ENCODE measurements at places on chromosomes 2 and 18.

GRCh38 chr18:35822413-35822812 lies 150.1 kb upstream of the RMP24 start:
- no peak for DNase-seq

- DNase-seq: no peak
Observed at GRCh38 chr2:217562871-217563480, 439.8 kb downstream of the TNS1 start.

GRCh38 chr2:2892892-2893291 lies 484.7 kb downstream of the EIPR1 start:
- no peak for DNase-seq

DNA sequence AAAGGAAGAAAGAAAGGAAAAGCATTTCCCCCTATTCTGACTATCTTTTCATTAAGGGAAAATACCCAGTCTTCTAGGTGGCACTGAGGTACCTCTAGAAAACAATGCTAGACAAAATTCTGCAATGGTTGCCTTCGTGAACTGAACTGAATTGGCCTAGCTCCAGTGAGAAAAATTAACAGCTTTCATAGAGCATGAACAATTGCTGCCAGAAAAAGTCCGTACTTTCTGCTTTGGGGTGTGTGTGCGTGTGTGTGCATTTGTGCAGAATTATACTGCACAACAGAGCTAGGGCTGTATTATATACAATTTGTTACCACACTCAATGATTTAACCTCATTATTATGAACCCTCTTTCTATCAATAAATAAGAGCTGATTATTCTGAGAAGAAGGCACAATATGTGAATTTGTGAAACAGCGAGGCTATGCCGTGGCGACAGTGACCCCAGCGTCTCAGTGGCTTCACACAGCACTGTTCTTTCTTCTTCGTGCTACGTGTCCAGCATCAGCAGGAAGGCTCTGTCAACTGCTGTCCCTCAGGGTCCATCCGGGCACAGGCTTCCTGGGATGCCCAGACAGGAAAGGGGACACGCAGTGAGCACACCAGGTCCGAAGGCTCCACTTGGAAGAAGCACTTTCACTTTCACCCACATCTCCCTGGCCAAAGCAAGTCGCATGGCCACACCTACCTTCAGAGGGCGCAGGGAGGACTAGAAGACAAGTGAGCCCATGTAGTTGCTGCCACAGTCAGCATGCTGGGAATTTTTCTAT lies 47.5 kb downstream of the PTGR3 start:
- DNase-seq: peak; percentile 35

DNA sequence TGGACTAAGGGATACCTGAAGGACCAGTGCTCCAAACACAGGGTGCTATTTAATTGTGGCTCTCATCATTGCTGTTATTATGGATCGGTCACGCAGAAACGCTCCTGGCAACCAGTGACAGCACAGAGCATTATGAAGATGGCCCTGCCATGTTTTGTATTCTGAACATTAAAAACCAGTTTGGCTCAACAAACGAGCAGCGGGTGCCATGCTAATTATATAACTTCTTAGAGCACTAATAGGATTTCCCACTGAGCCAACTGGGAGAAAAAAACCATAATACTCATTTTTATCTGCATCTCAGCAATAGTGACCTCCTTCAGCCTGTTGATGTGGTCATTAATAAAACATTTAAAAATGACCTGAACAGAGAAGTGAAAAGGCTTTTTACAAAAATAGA lies 212.8 kb downstream of the STK39 start:
- DNase-seq: no peak

DNA sequence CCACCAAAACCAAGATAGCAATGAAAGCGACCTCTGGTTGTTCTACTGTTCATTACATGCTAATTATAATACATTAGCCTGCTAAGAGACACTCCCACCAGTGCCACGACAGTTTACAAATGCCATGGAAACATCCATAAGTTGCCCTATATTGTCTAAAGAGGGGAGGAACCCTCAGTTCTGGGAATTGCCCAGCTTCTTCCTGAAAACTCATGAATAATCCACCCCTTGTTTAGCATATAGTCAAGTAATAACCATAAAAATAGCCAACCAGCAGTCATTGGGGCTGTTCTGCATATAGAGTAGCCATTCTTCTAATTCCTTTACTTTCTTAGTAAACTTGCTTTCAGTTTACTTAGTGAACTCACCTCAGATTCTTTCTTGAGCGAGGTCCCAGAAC lies 189.8 kb upstream of the SOX11 start:
- DNase-seq: no peak

DNA sequence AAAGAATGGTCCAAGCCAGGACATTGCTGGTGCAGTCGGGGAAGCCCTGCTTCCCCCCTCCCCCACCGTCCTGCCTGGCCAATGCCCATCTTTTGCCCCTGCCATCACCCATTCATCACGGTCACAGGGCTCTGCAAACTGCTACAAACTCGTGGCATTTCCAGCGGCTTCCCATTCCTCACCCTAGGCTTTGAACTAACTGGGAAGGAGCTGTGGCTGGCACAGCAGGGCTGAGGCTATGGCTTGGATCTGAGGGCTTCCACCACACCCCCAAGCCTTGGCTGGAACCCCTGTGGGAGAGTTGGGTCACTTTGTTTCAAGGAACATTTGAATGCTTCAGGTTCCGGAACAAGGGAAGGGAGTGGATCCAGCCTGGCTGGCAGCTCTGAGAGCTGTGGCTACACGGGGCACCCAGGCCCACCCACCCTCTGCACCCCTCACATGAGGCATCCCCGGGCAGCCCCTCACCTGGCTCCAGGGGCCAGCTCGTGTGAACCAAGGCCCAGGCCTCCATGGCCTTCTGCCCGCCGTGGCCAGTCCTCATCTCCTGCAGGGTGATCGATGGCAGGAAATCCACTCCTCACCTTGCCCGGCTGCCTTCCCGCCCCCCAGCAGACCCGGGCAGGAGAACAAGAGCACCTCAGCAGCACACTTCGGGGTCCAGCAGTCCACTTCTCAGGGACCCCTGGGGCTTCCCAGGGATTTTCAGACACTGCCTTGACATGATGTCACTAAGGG lies 58.8 kb upstream of the OTOS start:
- DNase-seq: no peak

DNA sequence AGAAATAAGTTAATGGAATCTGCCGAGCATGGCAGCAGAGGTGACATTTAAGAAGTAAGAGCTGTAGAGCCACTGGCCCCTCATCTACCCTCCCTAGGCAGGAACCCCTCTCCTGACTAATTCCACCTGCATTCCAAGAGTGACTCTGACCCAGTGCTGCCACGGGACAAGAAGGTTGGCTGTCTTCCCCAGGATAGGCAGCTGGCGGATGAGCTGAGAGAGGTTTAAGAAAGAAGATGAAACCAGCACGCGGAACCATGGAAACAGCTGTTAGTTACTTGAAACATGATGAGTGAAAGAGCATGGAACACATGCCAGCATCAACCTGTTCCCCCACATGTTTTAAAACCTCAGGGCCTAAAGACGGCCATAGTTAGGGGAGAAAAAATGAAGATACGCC lies 74.1 kb downstream of the RND3 start:
- no peak for DNase-seq

DNA sequence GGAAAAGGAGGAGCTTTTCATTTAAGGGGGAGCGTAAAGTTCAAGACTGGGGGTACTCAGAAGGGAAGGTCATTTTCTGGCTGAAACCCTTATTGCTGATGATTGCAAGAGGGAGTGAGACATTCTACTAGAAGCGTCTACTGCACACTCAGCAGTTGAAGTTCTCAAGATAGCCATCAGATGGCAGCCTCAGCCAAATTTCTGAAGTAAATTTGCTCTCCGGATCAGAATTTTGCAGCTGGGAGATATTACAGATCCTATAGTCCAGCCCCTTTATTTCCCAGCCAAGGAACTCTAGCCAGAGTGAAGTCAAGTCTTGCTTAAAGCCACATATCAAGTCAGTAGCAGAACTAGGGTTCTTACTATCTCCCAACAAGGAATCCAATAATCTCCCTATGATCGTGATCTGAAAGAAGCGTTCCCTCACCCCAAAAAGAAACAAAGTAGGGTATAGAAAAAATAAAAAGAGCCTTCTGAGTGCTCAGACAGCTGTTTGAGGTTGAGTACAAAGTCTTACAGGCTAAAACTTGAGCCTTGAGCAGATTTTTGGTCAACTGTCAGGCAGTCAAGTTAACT lies 24.0 kb downstream of the RAX start:
- peak; percentile 23 for DNase-seq

GRCh38 chr2:190379249-190379964 lies 28.7 kb upstream of the MFSD6 start:
- DNase-seq: no peak

- DNase-seq: peak; percentile 91
Observed at GRCh38 chr2:241443486-241444223, 64.7 kb downstream of the STK25 start.

- DNase-seq: no peak
Observed at GRCh38 chr2:191643429-191643828, 34.5 kb upstream of the NABP1 start.

DNA sequence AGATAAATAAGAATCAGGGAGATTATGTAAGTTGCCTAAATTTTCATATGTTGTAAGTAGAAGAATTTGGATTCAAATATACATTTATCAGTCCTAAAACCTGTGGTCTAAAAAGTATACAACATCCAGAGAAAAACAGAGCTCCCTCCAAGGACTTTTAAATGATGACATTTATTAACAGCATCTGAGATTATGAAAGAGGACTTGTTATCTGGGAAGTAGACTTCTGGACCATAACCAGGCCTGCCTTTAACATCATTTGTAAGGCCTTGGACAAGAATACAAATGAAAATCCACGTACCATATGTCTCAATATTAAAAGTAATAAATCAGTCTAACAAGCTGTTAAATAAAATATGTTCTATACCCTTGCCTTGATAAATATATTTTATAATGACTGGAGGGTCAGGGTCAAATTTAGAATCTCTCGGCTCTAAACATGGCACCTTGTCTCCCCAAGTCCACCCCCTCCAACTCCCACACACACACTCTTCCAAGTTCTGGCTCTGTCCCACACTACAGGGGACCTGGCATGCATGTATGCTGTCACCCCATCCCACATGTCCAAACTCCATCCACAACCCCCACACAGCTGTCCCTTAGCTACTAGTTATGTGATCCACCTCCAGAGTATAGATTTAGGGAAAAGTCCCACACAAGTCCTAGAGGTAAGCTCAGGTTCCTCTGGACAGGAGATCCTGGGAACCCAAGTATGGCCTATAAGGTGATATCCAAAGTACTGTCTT lies 382.6 kb downstream of the CDH2 start:
- no peak for DNase-seq

- no peak for DNase-seq
Observed at GRCh38 chr2:215391531-215391930, 44.3 kb downstream of the FN1 start.

GRCh38 chr2:134201533-134201932 lies 52.3 kb upstream of the MGAT5 start:
- DNase-seq: no peak

DNA sequence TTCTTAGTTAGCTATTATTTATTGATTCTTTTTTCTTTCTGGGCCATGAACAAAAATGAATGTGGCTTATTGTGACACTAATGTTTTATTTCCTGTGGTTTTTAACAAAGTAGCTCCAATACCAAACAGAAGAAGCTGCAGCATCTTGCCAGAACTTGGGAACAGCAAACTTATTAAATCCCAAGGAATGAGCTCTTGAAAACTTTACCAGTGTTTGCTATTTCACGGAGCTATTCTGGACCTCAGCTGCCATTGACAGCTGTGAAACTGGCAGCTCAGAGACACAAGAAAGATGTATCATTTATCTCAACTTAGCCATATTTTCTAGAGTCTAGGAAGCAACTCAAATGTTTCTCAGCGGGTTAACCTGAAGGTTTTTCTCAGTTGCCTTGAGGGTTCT lies 91.0 kb upstream of the NEUROD1 start:
- DNase-seq: no peak

DNA sequence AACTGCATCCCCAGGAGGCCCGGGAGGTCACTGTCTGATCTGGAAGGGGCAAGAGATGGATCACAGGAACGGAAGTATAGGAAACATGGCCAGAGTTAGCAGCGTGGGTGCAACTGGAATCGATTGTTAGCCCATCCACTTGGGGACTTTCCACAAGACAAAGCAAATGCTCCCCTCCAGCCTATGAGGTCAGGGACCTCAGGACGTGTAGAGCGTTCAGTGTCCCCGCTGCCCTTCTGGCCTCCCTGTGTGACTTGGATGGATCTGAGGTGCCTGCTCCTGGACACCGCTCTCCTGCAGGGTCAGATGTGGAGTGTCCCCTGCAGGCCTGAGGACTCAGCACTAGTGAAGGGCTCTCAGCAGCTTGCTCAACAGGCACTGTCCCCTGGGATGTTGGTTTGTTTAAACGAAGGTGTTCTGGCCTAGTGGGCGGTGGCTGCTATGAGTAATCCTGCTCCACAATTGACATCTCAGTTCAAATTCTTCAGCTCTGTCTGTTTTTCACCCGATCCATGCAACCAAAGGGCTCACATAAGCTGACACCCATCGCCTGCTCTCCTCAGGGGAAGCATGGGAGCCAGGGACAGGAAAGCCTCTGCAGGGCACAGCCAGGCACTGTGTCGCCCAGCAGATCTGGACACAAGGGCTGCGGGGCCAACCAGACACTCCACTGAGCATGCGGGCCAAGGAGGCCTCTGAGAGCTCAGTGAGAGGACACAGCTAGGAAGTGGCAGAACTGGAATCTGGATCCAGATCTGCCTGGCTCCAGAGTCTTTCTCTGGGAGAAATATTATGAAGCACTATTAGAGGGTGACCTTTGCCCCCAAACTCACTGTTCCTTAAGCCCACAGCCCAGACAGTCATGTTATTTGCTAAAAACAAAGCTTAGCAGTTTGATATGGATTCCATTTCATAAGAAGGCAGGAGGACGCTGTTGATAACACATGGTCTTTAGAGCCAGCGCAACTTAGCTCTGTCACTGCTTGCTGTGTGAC lies 78.5 kb downstream of the RHOB start:
- DNase-seq: no peak

Data from CD4-positive, alpha-beta T cell treated with Interleukin-10 for 1 hour (primary cell).